ENCODE measurements at places on chromosomes 6 and 20.
A peak's percentile ranks its signal among the peaks of the same experiment; 100 is the strongest.

DNA sequence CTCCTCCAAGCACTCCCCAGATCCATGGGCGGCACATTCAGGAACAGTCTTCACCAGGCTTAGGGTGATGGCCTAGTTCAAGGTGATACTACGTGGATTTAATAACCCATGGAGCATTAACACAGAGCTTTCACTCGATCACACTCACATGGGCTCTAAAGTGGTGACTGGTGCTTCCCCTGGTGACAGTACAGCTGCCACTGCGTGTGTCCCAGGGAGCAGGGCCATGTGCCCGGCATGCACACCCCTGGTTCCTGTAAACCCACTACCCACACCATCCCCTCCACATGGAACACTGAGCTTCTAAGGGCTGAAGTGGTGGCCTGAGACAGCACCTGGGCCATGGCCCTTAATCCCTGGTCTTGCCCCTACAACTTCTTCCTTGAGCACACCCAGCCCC is 27.8 kb upstream of the APMAP start:
- DNase-seq, result no peak

- DNase-seq, result no peak
Observed at GRCh38 chr6:134247231-134247833, 70.6 kb downstream of the SGK1 start.

DNA sequence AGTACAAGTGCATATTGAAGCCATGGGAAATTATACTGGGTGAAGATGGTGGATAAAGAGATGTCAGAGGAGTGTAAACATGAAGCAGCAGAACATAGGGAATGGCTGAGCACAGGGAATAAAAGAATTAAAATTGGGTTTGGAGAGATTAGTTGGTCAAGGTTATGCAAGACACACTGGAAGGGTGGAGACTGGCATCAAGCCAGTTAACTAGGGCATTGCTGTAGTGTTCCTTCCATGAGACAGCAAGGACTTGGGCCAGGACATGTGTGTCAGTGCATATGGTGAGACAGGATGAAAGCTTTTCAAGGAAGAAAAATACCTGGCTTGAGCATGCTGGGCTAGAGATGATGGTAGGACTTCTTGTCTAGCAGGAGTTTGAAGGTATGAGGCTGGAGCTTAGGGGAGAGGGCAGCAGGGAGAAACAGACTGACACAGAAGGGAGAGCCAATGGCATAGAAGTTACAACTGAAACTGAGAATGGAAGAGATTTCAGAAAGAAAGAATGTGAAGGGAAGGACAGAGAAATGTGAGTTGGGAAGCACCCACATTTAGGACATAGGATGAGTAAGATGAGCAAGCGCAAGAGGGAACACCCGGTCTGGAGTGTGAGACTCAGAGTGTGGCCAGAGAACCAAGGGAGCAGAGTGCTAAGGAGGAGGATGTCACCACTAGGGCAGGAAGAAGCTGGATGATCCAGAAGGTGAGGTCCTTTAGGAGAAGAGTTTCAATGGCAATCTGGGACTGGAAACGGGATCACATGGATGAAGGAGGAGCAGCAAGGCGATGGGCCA is 14.5 kb upstream of the TMEM170B start:
- no peak for DNase-seq

GRCh38 chr6:65189236-65189881 is 517.7 kb downstream of the EYS start:
- DNase-seq, result no peak

DNA sequence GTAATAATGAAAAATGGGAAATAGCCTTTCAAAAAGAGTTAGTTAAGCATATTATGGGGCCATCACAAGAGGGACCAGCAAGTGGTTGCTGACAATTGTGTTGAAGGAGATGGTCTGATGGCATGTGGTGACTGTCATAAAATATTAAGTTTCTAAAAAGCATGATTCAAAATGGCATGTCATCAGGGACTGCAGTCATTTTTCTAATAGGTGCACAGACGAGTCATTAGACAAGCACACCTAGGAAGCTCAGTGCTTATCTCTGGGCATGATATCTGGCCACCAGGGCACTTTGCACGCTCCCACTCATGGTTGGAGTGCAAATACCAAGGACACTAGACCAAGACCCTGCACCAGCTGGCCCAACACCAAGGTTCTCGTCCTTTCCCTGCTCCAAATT is 226.5 kb downstream of the ANKRD60 start:
- DNase-seq, result no peak

DNA sequence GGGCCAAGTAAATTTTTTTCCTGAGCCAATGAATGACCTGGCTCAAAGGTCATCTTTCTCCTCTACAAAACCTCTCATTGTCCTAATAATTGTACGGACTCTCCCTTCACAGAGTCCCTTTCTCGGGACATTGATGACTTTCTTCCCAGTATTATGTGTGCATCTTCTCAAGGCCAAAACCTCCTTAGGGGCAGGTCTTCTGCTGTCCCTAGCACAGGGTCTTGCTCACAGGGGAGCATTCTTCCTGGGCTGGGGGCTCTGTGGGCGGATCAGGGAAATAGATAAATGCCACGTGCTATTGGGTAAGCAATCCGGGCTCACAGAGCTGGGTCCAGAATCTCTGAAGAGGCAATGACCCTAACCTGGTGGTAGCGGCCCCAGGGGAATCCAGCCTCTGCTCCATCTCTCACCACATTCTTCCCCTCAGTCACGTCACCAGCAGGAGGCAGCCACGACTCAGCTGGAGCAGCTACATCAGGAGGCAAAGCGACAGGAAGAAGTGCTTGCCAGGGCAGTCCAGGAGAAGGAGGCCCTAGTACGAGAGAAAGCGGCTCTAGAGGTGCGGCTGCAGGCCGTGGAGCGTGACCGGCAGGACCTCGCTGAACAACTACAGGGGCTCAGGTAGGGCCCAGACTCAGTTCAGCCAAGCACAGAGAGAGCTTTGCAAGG is 23.5 kb downstream of the CEP250 start:
- peak; percentile 12 for DNase-seq

- no peak for DNase-seq
Observed at GRCh38 chr6:3328796-3329195, 70.0 kb downstream of the PSMG4 start.

GRCh38 chr20:60224914-60225313 is 266.7 kb downstream of the CDH26 start:
- DNase-seq, result peak; percentile 40

GRCh38 chr20:21101932-21102575 is 4.1 kb downstream of the LINC00237 start:
- no peak for DNase-seq

GRCh38 chr20:9129756-9130155 is 60.9 kb downstream of the PLCB4 start:
- DNase-seq, result peak; percentile 49

DNA sequence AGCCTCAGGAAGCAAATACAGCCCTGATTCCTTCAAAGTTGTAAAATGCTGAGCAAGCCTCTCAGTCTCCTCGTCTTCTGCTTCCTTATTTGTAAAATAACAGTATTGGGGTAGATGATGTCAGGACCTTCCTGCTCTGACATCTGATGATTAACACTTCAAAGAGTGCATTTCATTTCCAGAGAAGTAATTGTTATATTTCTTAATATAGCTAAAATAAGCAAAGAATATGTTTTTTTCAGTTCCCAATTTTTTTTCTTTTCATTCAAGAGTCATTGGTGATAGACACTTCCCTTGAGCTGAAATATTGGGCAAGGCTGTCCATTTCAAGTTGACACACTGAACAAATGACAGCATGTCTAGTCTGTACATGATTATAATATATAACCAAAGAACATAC is 53.4 kb downstream of the SLX4IP start:
- DNase-seq, result no peak

GRCh38 chr20:9491324-9491723 is 23.1 kb upstream of the LAMP5 start:
- DNase-seq, result no peak

DNA sequence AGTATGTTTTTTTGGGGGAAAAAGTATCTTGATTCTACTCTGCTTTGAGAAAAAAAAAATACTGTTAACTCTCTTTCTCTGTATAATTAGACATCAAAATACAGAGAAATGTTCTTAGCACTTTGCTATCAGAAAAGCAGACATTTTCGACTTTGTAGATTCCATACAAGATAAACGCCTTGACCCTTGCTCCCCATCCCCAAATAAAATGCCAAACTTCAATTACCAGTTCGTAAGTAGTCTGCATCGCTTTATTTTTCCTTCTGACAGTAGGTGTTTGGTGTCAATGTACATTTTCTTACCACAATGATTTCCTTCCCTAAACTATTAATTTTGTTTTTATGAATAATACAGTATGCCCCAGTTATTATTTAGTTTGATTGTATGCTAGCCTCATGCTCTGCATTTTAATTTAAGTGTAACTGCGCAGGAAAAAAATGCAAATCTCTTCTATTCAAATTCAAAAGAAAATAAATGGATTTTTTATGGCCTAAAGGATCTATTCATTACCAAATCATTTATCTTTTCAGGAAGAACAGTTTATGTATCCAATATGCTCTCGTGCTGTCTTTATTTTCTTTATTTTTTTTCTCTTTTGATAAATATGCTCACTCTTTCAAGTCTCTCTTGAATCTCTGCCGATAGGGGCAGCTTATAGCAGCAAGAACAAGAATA is 84.8 kb upstream of the ZNF217 start:
- DNase-seq, result no peak
